ENCODE measurements at places on chromosomes 1 and 21.

GRCh38 chr1:119159111-119159510 lies 18.7 kb upstream of the WARS2 start:
- no peak for DNase-seq

- DNase-seq, result no peak
Observed at GRCh38 chr1:241999026-241999425, at the start of gene MAP1LC3C. TSS of gene MAP1LC3C (minus strand) at chr1:241999098. CDS start at chr1:241999008, 90 bp downstream.

DNA sequence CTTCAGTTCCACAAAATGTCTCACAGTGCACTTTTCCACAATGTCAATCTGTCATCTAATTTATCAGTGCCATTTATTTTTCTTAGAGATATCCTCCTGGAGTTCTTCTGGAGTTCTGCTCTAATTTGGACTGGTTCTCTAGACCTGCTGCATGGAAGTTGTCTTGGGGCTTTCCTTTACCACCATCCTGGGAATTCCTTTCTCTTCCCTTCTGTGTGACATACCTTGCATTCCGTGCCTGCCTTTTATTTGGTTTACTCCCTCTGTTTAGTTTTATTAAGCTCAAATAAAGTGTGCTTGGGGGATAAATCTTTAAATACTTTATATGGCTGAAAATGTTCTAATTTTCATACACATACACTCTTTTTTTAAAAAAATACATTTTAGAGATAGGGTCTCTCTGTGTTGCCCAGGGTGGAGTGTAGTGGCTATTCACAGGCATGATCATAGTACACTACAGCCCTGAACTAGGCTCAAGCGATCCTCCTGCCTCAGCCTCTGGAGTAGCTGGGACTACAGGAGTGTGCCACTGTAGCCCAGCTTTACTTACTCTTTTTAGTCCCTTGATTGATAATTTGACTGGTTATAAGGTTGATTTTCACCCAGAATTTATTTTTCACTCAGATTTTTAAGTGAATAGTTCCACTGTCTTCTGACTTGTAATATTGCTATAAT lies 14.4 kb downstream of the MTF2 start:
- DNase-seq, result no peak

- peak; percentile 15 for DNase-seq
Observed at GRCh38 chr1:64246294-64246917, 43.0 kb downstream of the UBE2U start.

DNA sequence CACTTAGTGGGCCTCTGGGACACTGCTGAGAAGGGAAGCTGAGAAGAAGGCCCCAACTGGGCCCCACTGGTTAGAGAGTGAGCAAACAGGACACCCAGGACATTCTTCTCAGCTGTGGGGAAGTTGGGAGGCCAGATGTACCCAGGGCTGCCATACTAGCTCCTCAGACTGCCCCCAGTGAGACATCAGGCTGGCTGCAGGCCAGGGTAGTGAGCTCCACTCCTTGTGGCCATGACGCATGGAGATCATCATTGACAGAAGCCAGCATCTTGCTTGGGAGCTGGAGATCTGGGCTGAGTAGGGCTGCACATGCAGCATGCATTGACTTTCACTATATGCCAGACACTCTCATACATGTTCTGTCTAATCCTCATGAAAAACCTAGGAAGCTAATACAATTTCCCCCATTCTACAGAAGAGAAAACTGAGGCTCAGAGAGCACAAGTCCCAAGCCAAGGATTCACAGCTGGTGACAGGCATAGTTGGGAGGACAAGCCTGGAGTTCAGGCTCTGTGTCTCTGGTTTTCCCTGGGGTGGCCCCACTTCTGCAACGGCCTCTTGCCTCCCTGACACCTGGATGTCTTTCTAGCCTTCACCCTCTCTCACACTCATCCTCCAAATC lies 24.1 kb upstream of the MYCL start:
- DNase-seq, result no peak

GRCh38 chr1:71565262-71565661 lies 484.4 kb upstream of the ZRANB2 start:
- DNase-seq, result no peak

DNA sequence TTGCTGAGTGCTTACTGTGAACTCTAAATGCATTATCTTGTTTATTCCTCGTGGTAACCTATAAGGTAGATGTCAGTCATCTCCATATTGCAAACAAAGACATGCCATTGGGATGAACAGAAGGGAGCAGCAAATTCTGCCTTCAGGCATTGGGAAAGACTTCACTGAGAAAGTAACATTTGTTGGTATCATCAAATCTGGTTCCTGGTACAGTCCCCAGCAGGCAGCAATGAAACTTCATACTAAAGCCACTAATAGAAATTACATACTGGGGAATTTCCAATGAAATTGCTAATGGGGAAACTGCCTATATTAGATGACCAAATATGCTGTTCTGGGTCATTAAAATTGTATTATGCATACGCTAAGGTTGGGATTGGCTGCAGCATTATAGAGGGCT lies 47.3 kb upstream of the ST6GALNAC5 start:
- no peak for DNase-seq

DNA sequence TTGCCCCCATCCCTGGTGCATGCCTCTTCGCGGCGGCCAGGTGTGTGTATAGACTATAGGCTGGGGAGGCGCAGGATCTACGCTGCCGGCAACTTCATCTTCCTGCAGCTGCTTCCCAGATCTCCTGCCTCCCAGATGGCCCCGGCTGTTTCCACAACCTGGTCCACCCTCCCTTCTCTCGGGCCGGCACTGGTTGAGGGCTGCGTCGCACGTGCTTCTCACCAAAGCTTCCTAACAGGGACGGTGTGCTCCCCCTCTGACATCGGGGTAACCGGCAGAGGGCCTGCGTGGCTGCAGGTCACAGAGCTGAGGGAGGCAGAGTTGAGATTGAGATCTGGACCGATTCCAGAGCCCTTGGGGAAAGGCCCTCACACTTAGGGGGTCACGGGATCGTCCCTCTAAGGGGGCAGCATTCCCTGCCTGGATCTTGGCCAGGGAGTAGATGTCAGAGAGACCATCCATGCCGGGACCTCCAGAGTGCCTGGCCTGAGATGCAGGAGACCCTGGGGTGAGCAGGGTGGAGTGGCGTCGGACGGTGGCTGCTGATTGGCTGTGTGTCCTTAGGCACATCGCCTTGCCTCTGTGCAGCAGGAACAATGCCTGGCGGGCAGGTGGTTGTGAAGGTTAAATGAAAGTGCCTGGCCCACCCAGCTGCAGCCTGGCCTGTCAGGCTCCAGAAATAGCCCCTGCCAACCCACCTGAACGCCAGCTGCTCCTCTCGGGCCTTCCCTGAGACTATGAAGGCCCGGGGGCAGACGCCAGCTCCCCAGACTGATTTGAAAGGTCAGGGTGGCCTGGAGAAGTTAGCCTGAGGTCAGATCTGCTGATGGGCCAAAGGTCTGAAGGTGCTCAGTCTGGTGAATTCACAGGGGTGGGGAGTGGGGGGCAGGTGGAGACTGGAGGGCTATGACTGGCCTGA lies 6.1 kb upstream of the MASP2 start:
- DNase-seq, result no peak

DNA sequence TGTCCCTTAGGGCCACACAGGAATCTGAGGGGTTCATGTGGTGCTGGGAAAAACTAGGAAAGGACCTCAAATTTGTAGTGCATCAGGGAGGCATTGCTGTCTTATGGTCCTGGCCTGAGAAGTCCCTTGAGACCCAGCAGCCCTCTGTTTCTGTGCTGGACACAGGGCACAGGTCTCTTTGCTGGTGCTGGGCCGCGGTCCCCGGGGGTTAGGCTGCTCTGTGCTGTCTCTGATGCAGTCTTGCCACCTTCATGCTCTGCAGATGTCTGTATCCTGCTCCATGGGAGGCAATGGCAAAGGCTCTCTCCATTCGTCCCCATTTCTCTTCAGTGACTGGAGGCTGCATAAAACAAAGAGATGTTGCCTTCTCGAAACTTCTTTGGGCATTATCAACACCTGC lies 13.0 kb downstream of the EDARADD start:
- no peak for DNase-seq

- no peak for DNase-seq
Observed at GRCh38 chr21:44064852-44065403, 42.3 kb upstream of the PWP2 start.

- peak; percentile 75 for DNase-seq
Observed at GRCh38 chr1:151542710-151543129, 2.6 kb downstream of the TUFT1 start.

DNA sequence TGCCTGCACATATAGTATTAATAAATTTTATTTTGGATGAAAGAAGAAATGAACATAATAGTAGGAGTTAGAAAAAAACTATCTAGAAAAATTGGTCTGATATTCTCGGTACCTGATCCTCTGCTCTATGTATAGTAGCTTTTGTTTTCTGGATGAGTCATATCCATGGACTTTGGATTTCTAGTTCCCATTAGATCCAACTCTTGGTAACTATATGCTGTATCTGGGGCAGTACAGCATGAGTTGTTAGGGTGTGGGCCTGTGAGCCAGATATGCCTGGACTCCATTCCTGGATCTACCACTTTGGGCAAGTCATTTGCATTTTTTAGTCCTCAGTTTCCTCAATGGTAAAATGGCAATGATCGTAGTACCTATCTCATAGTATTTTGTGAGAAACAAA lies 372.2 kb upstream of the PKN2 start:
- DNase-seq, result no peak

- peak; percentile 95 for DNase-seq
Observed at GRCh38 chr1:156129687-156130577, 15.4 kb downstream of the LMNA start.

DNA sequence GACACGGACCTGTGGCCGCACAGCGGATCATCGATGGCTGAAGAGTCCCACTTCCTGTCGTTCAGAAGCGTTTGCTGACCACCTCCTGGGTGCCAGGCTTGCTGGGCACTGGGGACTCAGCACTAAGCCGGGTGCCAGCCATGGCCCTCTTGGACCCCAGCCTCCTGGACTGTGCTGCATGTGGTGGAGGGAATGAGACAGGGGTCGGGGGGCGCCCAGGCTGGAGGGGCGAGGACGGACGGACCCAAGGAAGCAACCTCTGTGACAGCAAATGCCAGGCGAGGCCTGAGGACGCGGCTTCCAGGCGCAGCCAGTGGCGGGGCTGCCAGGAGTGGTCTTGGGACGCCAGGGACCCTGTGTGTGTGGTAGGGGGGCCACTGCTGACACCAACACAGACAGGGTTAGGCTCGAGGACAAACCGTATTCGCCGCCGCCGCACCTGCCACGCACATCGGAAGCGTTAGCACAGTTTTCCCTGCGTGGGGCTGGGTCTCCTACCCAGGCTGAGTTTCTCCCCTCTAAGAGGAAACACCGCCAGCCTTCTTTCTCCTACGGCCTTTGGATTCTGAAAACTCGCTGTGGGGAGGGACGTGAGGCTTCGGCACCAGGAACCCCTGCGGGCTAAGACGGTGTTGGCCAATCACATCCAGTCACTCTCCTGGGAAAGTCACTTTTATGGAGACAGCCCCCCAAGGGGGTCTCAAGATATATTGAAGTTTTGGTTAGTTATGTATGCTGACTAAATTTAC lies 3.1 kb upstream of the MXRA8 start:
- DNase-seq, result no peak

DNA sequence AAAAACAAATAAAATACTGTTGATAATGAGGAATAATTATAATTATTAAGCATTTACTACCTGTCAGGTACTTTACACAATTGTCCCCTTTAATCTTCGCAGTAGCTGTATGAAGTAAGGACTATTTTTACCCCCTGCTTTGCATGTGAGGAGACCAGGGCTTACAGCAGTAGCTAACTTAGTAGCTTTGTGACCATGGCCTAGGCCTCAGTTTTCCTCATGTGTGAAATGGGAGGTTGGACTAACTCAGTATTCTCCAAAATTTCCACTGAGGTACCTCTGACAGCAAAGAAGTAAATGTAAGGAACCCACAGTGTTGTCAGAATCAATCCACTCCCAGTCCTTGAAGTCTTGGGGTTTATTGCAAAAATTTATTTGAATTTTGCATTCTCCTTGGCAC lies 3.8 kb upstream of the CSRP1 start:
- no peak for DNase-seq

DNA sequence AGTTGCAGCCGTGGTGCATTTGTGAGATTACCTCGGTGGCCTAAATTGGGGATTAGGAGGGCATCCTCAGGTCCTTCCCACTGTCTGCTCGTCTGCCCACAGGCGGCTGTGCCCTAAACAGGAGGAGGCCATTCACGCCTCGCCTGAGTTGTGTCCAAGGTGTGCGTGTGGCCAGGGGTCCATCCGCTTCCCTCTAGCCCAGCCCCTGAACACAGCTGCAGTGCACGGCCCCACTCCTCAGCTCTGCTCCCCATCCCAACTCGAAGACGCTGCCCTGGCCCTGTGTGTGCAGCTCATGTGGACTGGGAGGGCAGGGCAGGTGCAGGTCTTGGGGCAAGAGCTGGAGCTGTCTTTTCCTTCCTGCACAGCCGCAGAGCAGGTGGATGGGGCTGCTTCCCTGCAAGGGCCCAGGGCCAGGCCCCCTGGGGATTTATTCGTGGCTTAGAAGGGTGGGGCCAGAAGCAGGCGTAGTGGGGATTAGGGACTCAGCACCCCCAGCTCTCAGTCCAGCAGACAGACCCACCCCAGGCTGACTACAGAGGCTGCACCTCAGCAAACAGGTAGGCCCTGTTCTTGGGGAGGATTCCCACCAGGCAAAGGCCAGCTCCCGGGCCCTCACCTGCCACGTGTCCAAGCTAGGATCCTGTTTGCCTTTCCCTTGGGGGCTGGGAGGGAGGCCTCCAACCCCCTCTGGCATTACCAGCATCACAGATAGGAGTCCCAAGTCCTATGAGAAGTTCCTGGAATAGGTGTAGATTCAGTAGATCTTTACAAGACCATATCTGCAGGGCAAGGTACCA lies 4.3 kb downstream of the GUK1 start:
- DNase-seq, result no peak

- DNase-seq, result no peak
Observed at GRCh38 chr1:245598524-245599305, 443.9 kb downstream of the KIF26B start.

- DNase-seq, result no peak
Observed at GRCh38 chr21:38468989-38469388, 29.3 kb downstream of the ERG start.

DNA sequence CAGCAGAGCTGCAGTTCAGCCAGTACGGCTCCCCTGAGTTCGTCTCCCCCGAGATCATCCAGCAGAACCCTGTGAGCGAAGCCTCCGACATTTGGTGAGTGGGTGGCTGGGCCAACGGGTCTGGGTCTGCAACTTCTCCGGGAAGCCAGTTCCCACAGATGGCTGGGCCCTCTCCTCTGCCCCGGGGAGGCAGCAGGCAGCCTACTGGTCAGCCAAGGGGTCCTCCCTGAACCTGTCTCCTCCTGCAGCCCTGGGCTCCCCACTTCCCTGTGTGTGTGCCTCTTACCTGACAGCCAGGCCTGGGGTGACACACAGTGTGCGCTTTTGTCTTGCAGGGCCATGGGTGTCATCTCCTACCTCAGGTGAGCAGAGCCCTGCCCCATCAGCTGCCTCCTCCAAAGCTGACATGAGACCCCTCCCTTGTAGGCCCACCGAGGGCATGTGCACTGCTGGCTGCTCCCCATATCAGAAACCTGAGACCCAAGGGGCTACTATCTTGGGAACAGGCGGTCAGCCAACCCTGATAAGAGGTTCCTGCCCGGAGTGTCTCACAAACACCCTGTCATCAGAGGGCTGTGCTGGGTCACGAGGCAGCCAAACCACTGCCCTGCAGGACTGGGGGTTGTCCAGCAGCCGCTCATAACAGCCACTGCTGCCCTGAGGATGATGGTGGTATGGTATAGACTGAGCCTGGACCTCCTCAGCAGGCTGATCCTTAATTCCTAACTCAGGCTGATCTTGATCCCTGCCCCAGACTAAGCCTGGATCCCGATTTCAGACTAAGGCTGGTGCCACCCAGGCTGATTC lies 37.6 kb downstream of the TRIM11 start:
- DNase-seq, result no peak

Measured in keratinocyte (primary cell).